ENCODE measurements at places on chromosomes 6 and 20.

DNA sequence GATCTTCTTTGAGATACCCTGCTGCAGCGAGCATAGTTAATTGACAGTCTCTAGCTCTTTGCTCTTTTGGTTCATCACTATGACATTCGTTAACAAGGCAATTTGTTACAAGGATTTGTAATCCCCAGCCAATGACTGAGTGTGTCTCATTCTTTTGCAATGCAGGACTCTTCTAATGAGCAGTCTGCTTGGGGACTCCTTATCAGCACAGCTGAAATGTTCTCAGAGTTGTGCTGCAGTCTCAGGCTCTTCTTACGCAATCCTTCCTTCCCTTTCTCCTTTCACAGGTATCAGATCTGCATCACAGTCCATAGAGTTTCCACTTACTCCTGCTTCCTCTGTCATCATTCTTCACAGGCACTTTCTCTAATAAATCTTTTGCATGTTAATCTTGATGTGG lies 161.2 kb upstream of the OGFRL1 start:
- DNase-seq, result no peak

- DNase-seq, result no peak
These were observed 12.5 kb downstream of the SIRT5 start for GRCh38 chr6:13586603-13587542.

DNA sequence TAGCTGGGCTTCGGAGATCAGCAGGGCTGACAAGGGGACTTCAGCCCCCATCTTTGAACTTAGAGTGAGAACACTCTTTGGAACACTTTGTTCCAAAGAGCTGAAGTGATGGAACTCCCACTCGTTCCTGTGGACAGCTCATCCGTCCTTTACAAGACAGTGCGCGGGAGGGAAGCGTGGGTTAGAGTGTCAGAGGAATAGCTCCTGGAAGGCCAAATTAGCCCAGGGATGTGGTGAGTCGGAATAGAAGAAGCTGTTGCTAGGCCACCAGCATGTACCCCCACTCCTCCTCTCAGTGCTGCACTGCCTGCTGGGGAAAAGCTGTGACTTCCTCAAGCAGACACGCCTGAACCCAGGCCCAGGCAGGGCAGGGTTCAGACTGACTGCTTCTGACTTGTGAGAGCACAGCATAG lies 1.7 kb downstream of the SDCBP2 start:
- DNase-seq, result no peak

GRCh38 chr6:8530785-8531435 lies 95.6 kb upstream of the SLC35B3 start:
- no peak for DNase-seq

DNA sequence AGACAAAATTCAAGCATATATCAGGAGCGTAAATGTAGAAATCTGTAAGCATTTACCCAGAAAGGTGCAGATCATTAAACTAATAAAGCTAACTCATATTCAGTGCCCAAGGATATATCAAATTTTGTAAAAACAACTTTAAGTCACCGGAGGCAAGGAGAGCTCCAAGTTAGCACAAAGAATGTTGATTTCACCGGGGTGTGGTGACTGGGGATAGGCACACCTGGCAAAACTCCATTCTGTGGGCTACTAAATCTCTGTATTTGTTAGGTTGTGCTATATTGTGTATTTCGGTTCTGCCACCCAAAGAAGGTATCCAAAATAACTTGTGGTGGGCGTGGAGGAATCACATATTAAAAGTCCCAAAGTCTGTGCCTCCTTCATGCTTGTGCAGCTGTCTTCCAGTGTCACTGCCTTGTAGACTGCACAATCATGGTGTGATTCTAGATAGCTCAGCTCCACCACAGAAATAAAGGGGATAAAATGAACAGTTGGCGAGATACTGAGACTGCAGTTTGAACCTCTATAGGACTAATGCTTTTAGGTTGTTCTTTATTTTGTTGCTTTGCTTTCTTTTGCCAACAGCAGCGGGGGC lies 111.6 kb downstream of the GMDS start:
- DNase-seq, result no peak

- DNase-seq, result no peak
These were observed 1.6 kb downstream of the DSP start for GRCh38 chr6:7542874-7543624.

GRCh38 chr6:82182756-82183155 lies 64.8 kb downstream of the IBTK start:
- no peak for DNase-seq

DNA sequence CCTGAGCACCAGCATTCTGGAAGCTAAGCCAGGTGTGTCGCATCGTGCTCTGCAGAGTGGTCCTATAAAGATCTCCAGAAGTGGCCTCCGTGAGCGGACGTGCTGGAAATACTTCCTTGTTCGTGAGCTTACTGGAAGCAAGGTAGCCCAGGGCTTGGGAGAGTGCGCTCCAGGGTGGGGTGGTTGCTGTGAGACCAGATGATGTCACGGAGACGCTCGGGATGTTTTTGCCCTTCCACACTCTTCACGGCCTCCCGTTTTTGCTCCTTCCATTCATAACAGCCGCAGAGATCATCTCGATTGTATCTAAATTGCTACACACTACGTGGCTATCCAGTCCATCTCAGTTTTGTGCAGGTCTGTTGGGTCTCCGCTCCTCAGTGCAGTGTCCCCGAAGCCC lies 373.4 kb downstream of the THBS2 start:
- no peak for DNase-seq

- no peak for DNase-seq
These were observed 171.2 kb downstream of the ZDHHC14 start for GRCh38 chr6:157552081-157552747.

DNA sequence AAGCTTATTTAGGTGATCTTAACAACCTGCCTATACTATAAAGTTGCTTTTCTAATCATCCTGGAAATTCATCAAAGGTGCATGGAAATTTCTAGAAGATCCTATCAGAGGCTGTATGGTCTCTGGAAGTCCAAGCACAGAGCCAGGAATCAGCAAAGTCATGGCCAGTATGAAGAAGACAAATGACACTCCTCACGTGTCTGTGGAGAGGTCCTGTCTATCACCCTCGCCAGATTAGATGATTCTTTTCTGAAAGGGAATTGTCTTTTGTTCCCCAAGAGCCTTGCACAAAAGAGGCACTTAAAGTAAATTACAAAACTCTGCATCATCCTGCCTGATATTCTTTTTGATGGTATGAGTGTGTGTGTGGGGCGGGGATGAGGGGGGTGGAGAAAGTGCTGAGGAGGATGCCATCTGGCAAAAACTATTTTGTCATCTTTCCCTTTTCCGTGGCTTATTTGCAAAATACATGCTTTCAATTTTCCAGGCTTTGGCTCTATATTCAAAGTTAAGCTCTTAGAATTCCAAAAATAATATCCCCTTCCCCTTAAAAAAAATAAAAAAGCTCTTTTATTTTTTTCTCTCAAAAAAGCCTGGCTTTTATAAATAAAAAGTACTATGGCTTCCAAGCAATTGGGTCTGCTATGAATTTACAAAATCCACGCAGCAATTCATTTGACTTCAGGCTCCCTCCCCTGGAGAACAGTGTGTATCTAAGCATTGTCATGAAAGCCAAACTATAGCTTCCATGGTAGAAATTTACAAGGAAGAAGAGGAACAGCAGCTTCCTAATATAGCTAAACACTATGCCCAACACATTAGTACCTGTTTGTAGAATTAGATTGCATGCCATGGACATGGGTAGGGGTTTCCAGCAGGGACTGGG lies 185.2 kb upstream of the ARG1 start:
- DNase-seq, result no peak

GRCh38 chr6:17161076-17161475 lies 59.2 kb downstream of the STMND1 start:
- no peak for DNase-seq

DNA sequence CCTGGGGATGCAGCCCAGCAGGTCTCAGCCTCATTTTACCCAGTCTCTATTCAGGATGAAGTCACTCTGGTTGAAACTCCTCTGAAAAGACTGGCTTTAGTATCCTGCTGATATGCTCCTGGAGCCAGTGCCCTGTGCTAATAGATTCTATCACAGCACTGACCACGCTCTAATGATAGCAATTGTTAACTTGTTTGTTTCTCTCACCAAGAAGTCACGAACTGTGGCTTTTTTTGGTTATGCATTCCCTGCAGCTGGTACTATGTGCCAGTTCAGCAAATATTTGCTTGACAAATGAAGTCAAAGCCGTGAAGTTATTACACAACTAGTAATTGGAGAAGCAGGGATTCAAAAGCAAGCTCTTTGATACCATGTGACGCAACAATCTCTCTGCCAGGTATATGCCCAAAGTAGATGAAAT lies 754.6 kb downstream of the KIF16B start:
- DNase-seq, result no peak
